ENCODE measurements at places on chromosomes 4 and X.
A peak's percentile ranks its signal among the peaks of the same experiment; 100 is the strongest.

DNA sequence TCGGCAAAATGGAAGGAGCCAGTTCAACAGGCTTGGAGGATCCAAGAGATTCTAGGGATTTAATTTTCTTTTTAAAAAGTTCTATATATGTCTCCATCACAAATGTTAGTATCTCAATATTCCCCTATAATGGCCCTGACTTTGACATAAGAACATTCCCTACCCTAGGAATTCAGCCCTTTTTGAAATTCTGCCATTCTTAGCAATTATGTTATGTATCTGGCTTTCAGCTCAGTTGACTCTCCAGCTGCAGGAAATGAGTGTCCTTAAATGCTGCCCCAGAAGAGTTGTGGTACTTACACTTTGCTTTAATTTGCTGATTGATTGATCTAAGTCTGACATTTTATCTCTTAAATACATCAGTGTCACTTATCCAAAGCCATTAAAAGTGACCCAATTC lies 1454.3 kb downstream of the FSTL5 start:
- no peak for DNase-seq

GRCh38 chrX:138492371-138492770 lies 219.1 kb downstream of the FGF13 start:
- no peak for DNase-seq

GRCh38 chrX:138794246-138794645 lies 82.7 kb upstream of the FGF13 start:
- DNase-seq: no peak

DNA sequence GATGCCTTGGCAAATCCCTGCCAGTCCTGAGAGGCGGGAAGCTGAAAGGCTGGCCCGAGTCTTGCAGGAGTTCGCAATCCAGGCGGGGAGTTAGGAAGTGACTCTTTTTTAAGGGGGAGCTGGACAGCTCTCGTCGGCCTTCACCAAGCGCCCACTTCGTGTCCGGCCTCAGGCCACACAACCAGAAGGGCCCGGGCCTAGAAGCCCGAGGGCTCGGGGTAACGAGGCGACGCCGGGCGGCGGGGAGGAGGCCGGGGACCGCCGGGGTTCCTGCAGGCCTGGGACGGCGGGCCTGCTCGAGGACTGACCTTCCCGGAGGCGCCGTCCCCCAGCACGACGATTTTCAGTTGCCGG lies 395 bp downstream of the RAB28 start:
- DNase-seq: peak; percentile 70

- peak; percentile 86 for DNase-seq
Observed at GRCh38 chr4:129218897-129219296, 122.9 kb downstream of the C4orf33 start.

GRCh38 chr4:158065176-158065575 lies 107.6 kb downstream of the GASK1B start:
- no peak for DNase-seq

GRCh38 chrX:44344194-44344593 lies 722 bp upstream of the EFHC2 start:
- DNase-seq: no peak

GRCh38 chr4:48193096-48193836 lies 59.2 kb upstream of the TXK start:
- DNase-seq: no peak

GRCh38 chr4:46909078-46909477 lies at the start of gene COX7B2:
Gene COX7B2, minus strand, starts transcription at chr4:46909245. Its CDS starts 174,053 bp downstream, at chr4:46735192.
- no peak for DNase-seq

DNA sequence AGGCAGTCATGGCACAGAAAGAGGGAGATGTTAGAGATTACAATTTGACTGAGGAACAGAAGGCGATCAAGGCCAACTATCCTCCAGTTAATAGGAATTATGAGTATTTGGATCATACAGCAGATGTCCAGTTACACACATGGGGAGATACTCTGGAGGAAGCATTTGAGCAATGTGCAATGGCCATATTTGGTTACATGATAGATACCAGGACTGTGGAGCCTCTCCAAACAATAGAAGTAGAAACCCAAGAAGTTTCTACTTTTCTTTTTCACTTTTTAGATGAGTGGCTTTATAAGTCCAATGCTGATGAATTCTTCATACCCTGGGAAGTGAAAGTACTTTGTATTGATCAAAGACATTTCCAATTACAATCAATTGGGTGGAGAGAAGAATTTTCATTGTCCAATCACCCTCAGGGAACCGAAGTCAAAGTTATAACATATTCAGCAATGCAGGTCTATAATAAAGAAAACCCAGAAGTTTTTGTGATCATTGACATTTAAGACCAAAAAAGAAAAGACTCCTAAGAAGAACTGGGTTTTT lies 139.1 kb downstream of the MAB21L2 start:
- DNase-seq: no peak

DNA sequence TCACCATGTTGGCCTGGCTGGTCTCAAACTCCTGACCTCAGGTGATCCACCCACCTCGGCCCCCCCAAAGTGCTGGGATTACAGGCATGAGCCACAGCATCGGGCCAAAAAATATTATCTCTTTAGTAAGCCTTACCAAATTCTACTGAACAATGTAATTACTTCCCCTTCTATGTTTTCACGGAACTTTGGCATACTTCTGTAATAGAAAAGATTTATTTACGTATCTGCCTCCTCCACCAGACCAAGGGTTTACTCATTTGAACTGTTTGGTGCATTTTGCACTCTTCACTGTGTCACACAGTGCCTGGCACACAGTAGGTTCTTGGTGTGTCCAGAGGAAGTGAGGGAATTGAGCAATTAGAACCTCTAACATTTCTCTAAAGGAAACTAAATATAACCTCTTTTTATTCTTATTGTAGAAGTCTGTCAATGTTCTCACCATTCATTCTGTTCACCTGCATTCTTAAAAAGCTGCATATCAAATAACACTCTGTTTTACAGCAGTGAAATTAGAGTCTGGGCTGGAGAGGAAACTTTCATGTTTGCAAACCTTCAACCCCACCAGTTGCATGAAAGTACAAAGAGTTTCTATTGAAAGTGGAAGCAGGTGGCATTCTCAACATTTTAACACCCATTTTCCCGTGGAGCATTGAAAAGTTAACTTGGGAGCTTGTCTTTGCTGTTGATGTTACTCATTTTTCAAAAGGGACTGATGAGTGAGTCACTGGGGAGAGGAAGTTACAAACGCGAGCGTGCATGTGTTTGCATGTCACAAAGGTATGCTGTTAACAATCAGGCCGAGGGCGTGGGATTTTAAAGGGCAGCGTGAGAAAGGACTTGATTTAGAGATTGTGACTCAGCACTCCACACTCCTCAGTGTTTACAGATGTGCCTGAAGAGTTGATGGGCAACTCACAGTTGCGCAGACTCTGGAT lies 314.1 kb downstream of the STK32B start:
- DNase-seq: peak; percentile 99

DNA sequence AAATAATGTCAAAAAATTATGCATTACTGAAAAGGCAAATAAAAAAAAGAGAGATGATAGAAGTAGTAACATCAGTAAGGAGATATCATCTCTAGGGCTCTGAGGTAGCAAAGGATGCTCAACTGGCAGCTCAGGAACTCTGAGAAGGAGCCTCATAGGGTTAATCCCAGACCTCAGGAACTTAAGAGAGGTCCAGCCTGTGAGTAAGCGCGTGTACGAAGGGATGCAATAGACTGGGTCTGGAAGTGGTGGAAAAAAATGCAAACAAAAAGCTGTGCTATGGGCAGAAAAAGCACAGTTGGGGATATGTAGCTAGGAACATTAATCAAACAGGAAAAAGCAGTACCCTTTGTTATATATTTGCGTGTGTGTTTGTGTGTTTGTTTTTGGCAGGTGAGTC lies 282.0 kb downstream of the GALNTL6 start:
- no peak for DNase-seq

- no peak for DNase-seq
Observed at GRCh38 chr4:15413623-15414019, 14.2 kb upstream of the C1QTNF7 start.

DNA sequence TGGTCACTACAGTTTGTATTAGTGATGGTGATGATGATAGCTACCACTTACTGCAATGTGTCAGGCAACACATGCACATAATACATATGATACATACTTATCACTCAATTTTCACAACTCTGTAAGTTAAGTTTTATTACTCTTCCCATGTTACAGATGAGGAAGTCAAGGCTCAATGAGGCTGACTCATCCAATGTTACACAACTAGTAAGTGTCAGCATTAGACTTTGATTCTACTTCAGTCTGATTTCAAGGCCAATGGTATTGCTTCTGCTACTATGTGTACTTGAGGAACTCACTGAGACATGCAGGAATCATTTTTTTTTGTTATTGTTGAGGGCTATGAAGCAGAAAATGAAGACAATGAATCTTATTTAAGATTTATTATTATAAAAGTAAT lies 96.4 kb upstream of the TRPC5OS start:
- DNase-seq: no peak

- no peak for DNase-seq
Observed at GRCh38 chr4:5503336-5503936, 204.9 kb downstream of the EVC2 start.

GRCh38 chrX:16208601-16209000 lies 41.3 kb downstream of the MAGEB17 start:
- DNase-seq: no peak

GRCh38 chr4:109559625-109559982 lies 442 bp upstream of the MCUB start:
- DNase-seq: no peak

- DNase-seq: peak; percentile 86
Observed at GRCh38 chr4:184792950-184793555, 32.7 kb downstream of the ACSL1 start.

GRCh38 chrX:16770970-16771482 lies 15.2 kb upstream of the TXLNG start:
- DNase-seq: no peak

DNA sequence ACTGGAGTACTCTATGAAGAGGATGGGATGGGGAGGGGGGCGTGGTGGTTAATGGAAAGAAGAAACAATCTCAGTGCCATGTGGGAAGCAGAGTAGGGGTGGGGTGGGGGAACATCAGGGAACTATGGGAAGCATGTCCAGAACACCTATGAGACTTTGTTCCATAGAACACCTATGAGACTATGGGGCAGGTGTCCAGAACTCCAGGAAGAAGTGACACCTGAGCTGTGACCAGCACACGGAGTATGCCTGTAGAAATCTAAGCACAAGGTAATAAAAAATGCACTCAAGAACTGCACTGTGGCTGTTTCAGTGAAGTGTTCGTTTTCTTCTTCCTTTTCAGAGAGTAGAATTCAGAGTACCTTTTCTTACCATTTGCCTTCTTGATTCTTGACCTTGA lies 704.8 kb upstream of the TENM3 start:
- DNase-seq: no peak

DNA sequence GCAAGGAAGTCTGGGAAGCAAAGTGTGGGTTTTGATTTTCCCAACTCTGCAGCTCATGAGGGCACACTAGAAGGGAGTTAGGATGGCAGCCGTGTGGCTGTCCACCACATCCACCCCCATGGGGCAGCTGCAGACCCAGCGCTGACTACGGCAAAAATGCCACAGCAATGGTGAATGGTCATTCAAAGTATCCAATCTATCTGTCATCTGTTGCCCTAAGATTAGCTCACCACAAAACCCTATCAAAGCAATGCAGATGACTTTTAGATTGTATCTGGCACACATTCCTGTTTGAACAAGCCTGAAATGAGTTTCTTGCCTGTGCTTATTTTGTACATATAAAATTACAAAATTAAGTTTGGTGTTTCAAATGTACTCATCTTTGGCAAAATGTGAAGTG lies 29.7 kb upstream of the HPSE start:
- DNase-seq: no peak

- no peak for DNase-seq
Observed at GRCh38 chr4:25504932-25505636, 128.0 kb downstream of the ANAPC4 start.

DNA sequence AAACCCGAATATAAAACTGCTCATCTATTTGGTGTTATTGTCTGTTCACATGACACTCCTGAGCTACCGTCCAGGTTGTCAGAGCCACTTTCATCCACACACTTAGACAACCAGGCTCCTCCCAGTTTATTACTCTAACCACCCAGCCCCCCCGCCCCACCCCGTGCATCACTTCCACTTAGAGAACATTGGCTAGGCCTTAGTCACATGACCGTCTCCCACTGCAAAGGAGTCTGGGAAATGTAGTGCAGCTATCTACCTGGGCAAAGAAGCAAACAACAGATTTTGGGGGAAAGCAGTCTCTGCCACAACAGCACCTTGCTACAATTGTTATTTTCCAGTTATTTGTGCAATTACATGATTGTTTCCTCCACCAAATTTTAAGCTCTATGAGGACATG lies 57.6 kb upstream of the RBPJ start:
- no peak for DNase-seq

GRCh38 chr4:163415668-163416067 lies 57.9 kb downstream of the TKTL2 start:
- no peak for DNase-seq

DNA sequence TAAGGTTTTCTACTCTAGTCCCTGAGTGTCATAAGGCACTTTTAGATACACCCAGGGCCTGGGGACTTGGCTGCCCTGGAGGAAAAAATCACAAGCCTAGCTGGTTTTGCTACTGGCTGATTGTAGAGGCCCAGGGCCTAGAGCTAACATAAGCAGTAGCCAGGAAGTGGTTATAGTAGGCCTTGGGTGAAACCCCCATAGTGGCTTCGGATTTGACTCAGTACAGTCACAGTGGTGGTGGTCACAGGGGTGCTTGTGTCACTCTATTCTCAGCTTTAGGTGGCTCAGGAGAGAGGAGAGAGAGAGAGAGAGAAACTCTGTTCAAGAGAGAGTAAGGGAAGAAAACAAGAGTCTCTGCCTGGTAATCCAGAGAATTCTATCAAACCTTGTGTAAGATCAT lies 194.5 kb upstream of the EDA2R start:
- no peak for DNase-seq

GRCh38 chr4:119039779-119040178 lies 95.9 kb upstream of the MYOZ2 start:
- DNase-seq: peak; percentile 30

DNA sequence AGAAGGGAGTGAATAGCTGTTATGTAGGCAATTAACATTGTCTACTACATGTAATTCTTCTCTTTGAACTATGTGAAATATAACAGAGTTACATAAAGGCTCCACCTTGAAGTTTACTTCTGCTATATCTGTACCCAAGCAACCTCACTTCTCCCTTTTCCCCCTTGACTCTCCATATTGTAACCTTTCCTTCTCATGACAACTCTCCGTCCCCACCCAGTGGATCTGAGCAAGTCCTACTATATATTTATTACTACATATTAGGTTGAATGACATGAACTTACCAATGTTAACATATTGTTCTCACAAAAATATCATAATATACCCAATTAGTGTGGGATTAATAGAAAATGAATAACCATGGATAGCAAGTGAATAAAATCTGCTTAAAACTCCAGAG lies 93.2 kb upstream of the ATP8A1 start:
- DNase-seq: no peak

DNA sequence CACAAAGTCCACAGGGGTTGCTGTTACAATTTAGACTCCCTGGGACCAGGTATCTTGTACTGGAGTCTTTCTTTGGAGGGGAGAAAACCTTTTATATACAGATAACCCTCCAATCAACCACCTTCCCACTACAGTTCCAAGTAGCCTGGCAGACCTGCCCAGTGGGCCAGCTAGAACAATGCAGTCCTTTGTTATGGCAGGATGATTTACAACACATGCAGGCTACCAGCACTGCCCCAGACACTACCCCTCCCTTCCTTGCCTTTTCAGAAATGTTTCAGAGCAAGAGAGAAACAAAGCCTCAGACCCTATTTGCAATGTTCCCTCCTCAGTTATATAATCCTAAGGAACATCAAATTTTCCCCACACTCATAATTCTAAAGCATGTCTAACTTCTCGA lies 11.1 kb downstream of the RASL11B start:
- no peak for DNase-seq

- peak; percentile 68 for DNase-seq
Observed at GRCh38 chrX:9340598-9341290, 124.1 kb upstream of the TBL1X start.

- DNase-seq: no peak
Observed at GRCh38 chr4:176357359-176358082, 37.8 kb downstream of the SPCS3 start.

Data from fibroblast of skin of back (primary cell).